Activated B cell treated with CpG ODN at 0.5 μM for 24 hours (primary cell): ENCODE measurements at places on chromosomes 2 and 18.

DNA sequence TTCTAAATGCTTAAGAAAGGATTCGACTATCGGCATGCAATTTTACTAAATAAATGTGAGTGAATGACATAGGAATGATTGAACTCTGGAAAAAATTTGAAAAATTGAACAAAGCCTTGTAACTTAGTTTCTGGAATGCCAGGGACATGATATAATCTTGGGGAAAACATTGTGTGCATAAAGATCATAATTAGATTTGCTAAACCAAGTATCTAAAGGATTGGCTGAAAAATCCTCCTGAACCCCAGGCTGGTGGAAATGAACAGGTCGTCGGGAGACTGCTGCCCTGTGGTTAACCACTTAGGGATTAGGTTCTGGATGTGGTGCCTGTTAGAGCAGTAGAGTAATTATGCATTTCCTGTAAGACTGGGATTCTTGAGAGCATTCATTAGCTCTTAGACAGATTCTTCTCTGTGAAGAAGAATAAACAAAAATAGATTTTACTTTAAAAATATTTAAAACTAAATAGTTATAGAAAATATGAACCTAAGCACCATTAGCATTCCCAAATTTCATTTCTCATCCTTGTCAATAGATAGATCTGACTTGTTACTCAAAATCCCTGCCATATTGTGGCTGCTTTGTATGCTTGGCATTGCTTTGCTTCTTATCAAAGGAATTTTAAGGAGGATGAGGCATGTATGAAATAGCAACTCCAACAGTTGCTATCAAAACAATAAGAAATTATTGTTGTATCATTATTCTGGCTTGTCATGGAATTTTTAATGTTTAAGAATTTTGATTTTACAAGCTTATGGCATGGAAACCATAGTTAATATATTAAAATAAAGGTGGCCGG is 55.9 kb downstream of the LYPD6B start:
- no peak overlapping the region for H3K4me3 ChIP-seq
- H3K36me3 ChIP-seq, result no peaks in the 10 kb centered on the region
- H3K27me3 ChIP-seq, result peaks cover 3% of the 10 kb centered on the region
- no peak overlapping the region for H3K27ac ChIP-seq
- no peaks in the 10 kb centered on the region for H3K4me1 ChIP-seq
- DNase-seq, result no peak

- H3K27ac ChIP-seq, result no peak overlapping the region
- no peak overlapping the region for H3K4me3 ChIP-seq
- no peaks in the 10 kb centered on the region for H3K4me1 ChIP-seq
- no peaks in the 10 kb centered on the region for H3K36me3 ChIP-seq
- no peaks in the 10 kb centered on the region for H3K27me3 ChIP-seq
These were observed 96.6 kb downstream of the SOCS6 start for GRCh38 chr18:70385474-70385873.

DNA sequence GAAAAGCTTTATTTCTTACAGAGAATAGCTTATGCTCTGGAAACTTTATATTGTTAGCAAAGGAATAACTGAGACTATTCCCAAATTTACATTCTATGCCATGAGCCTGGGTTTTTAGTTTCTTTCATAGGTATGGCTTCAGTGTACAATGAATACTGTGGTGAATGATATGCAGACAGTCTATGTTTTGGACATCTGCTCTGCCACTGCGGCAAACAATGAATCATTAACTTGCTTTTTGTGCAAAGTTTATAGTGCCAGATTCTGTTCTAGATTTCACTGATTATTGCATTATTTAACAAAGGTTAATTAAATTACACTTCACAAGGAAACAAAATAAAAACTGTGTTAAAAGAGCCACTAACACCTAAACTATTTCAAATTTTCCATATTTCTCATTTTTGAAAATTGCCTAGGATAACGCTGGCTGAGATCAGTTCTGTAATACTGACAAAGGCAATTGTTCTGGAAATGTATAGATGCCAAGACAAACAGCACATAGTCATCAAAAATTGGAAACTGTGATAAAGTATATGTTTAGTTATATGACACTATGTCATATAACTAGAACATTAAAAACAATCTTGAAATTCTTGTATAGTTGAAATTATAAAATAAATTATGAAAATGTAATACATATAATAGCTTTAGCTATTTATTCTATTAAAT is 74.7 kb downstream of the ITSN2 start:
- H3K27me3 ChIP-seq, result no peaks in the 10 kb centered on the region
- H3K4me1 ChIP-seq, result no peaks in the 10 kb centered on the region
- no peak overlapping the region for H3K27ac ChIP-seq

- H3K36me3 ChIP-seq, result no peaks in the 10 kb centered on the region
- DNase-seq, result no peak
- no peak overlapping the region for H3K4me3 ChIP-seq
- no peak overlapping the region for H3K27ac ChIP-seq
- H3K27me3 ChIP-seq, result no peaks in the 10 kb centered on the region
These were observed 1078.5 kb upstream of the ZEB2 start for GRCh38 chr2:145598434-145598833.

DNA sequence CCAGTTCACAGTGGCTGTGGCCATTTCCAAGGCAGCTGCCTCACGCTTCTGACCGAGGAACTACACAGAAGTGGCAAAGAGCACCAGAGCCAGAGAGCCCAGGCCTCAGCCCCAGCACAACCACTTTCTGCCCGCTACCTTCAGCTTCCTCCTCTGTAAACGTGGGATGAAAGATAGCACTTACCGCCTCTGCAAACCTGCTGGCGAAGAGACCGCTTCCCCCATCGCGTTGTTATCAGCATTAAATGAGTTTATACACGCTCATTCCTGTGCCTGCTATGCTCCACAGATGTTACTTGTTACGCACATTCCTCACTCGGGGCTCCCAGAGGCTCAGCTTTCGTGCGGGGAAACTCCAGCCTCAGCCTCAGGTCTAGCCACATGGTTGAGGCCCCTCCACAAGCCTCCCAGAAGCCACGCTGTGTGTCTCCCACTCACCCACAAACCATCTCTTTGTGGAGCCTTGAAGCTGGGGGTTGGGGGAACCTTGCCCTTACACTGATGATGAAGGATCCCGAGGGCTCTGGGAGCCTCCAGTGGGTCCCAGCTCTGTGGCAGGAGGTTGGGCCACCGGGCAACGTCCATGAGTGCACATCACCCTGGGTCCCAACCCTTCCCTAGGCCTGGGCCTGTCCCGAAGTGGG is 63.3 kb upstream of the SMAD7 start:
- no peaks in the 10 kb centered on the region for H3K36me3 ChIP-seq
- H3K27ac ChIP-seq, result no peak overlapping the region
- H3K4me1 ChIP-seq, result peaks cover 6% of the 10 kb centered on the region
- H3K27me3 ChIP-seq, result no peaks in the 10 kb centered on the region
- DNase-seq, result no peak
- no peak overlapping the region for H3K4me3 ChIP-seq

GRCh38 chr18:78582181-78582709 is 397.4 kb upstream of the SALL3 start:
- H3K4me3 ChIP-seq, result no peak overlapping the region
- H3K36me3 ChIP-seq, result no peaks in the 10 kb centered on the region
- no peaks in the 10 kb centered on the region for H3K27me3 ChIP-seq
- no peak for DNase-seq
- no peaks in the 10 kb centered on the region for H3K4me1 ChIP-seq
- no peak overlapping the region for H3K27ac ChIP-seq
